ENCODE measurements at places on chromosomes 1 and 21. TPM values are rescaled to one million over a fixed set of nuclear protein-coding genes. Genes with fewer than 3 reads are reported as not detected.

- DNase-seq = no peak
Observed at GRCh38 chr1:177933881-177934280, 36.0 kb downstream of the SEC16B start.

- DNase-seq = no peak
Observed at GRCh38 chr1:4462831-4463484, 191.5 kb upstream of the AJAP1 start.

LMOD1 gene
- total RNA-seq = 0.31 TPM

GNB1 gene
- 438 TPM for total RNA-seq

DNA sequence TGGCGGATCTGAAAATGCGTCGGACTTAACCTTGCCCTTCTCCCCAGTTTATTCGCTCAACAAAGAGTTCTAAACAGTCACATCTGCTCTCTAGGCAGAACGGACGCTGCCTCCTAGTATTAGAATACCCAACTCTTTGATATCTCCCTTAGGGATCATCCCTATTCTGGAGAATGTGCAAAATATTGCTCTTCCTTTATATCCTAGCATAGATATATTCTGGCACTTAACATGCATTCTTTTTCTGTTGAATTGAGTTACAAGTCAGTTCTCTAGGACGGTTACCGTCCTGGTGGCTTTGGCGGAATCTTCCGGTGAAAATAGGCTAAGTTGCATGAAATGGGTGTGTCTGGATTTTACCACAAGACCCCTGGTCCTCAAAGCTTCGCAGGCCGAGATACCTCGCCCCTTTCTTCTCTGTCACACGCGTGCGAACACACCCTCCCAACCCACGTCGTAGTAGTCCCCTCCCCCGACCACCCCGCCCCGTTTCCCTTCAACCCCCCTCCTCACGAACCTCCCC is 501 bp upstream of the DNAJC6 start:
- DNase-seq = no peak

- no peak for DNase-seq
Observed at GRCh38 chr21:46048926-46049889, 48.7 kb upstream of the COL6A2 start.

DNA sequence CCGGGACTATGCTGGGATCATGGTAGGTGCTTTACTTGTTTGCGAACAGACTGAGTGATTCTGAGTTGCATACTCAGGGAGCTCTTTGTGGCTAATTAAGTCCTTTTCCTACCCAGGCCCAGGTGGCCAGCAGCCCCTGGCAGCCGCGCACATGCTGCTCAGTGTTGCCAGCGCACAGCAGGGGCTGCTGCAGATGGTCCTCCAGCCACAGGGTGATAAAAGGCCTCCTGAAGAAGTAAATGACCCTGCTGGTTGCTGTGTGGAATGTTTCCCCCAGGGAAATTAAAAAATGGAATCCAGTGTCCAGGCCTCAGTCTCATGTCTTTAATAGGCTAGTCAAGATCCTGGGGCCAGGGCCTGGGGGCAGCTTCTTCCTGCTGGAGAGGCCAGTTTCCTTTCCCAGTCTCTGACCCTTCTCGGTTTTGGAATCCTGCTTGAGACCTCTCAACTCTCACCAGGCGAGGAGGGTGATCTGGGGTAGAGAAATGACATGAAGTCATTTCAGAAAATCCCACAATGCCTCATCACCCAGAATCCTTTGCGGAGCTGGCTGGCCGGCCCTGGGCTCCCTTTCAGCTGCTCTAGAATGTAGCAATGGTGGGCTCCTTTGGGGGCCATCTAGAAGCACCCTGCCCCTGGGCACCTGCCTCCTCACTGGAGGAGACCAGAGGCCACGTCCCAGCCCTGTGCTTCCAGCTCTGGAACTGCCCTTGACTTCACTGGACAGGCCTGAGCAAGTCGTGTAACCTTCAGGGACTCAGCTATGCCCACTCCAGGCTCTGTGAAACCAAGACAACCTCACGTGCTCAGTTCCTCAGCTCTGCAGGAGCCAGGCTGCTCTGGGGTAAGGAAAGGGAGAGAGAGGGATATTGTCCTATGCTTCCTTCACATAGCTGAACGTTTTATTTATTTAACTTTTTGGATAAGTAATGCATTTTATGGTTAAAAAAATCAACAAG is 131.4 kb downstream of the MRPS6 start:
- no peak for DNase-seq

LINGO4 gene
- total RNA-seq = not detected
